Left renal cortex interstitium (tissue), 4 donors: ENCODE measurements at places on chromosomes 6 and 20. TPM values are rescaled to one million over a fixed set of nuclear protein-coding genes. Genes with fewer than 3 reads are reported as not detected.

- DNase-seq: no peak
Observed at GRCh38 chr6:111307275-111307858, 175.7 kb downstream of the REV3L start.

DNA sequence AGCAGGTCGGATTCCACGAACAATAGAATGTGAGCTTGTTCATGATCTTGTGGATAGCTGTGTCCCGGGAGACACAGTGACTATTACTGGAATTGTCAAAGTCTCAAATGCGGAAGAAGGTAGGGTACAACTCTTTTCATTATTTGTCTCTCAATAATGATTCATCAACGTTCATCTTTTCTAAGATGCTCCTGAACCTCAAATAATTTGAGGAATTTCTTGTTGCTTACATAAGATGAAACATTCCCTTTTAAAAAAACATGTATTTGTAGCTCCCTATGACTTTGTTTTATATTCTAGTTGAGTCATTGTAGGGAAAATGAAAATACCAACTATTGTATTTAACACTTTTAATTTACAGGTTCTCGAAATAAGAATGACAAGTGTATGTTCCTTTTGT, 17.0 kb downstream of the MCM8 start:
- DNase-seq: no peak

DNA sequence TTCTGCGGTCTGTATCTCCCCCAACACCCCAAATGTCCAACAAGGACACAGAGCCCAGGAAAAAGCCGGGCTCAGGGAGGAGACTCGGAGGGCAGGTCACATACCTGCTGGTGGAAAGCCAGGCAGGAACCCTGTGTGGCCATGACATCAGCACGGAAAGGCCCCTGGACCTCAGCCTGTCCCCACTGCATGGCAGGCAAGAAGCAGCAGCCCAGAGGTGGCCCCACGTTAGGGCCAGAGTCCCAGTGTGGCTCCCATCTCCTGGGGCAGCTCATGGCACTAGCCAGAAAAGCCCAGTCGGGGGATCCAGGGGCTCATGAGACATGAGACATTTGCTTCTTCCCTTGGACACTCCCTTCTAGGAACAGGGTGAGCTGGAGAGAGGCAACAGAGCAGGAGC, 258.7 kb downstream of the DLL1 start:
- DNase-seq: no peak

DNA sequence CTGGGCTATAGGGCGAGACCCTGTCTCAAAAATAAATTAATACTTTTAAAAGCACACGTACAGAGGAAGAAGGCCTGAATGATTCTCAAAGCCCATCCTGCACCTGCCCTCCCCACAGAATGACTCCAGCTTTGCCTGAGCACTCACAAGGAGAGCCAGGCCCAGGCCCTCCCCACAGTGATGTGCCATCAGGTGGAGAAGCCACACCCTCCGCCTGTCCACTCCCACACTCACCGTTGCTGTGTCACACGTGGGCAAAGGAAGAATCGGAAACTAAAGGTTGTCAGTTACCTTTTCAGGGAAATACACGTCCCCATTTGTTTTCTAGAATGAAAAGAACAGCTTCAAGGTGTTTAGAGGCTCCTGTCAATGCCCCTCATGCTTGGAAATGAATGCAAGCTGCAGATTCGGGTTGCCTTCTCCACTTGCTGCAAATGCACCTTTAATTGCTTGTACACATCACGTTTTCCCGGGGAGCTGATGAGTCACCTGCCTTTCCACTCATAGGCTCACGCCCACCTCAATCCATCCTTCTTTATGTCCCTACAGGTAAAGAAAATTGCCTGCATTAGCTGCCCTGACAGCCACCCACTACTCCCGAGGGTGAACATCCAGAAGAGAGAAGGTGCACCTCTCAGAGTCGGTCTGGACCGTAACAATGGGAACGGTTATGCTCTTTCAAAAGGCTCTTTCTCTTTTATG, 45.5 kb upstream of the AFDN start:
- DNase-seq: no peak

DNA sequence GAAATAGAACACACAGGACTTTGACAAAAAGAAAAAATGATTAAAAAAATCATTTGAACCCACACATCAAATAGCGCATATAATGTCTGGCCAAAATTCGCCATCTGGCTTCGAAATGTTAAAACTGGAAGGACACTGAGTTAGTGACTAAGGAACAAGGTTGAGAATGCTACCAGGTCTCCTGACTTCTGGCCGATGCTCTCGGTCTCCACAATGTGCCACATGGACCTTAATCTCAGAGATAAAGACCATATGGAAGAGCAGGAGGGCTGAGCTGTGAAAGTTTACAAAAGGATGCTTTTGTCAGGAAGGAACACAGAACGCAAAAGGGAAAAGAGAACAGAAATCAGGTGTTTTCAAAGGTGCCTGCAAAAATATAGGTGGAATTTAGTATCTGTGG, 54.7 kb downstream of the FAXC start:
- no peak for DNase-seq

- DNase-seq: no peak
Observed at GRCh38 chr20:46361811-46362210, 44.6 kb downstream of the ELMO2 start.

DNA sequence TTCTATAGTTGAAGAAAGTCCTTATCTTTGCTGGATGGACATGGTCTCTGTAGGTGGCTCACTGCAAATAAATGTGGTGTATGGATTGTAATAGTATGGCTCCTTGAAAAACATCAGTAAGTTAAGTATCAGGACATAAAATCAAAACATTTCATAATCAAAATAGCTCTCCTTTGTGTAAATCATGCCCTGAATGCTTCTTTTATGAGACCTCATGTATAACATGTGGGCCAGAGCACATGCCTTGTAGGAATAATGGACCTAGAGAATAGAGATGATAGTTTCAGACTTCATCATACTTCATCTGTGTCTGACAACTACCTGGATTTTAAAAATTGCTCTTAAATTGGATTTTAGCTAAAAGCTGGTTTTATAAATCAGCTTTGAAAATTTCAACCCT, 159.9 kb downstream of the ASCC3 start:
- DNase-seq: no peak

DNA sequence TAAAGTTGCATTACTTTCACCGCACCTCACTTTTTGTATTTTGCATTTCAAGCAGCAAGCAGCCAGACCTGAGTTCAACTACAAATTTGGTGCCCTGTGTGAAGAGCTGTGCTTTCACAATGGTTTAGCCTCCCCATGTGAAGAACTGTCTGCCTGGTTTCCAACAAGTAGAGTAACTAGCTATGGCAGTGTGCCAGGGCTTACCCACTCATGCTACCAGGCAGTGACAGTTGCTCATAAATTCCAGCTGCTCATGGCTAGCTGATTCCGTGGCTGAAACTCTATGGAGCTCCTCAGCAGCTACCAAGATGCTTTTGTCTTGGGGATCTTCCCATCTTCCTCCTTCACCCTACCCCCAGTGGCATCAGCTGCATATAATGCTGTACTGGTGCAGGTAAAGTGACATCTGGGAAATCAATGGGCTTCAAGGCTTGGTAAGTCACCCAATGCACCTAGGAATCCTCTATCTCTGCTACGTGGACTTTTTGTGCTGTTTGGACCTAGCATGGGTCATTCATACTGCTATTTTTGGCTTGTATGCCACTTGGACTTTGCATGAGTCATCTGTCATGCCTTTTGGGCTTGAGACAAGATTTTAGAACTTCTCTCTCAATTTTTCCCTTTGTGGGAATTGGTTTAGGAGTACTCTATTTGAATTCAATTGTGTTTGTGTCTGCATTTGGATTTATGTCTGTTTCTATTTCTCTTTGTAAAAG, 176.5 kb upstream of the GJE1 start:
- DNase-seq: no peak

DNA sequence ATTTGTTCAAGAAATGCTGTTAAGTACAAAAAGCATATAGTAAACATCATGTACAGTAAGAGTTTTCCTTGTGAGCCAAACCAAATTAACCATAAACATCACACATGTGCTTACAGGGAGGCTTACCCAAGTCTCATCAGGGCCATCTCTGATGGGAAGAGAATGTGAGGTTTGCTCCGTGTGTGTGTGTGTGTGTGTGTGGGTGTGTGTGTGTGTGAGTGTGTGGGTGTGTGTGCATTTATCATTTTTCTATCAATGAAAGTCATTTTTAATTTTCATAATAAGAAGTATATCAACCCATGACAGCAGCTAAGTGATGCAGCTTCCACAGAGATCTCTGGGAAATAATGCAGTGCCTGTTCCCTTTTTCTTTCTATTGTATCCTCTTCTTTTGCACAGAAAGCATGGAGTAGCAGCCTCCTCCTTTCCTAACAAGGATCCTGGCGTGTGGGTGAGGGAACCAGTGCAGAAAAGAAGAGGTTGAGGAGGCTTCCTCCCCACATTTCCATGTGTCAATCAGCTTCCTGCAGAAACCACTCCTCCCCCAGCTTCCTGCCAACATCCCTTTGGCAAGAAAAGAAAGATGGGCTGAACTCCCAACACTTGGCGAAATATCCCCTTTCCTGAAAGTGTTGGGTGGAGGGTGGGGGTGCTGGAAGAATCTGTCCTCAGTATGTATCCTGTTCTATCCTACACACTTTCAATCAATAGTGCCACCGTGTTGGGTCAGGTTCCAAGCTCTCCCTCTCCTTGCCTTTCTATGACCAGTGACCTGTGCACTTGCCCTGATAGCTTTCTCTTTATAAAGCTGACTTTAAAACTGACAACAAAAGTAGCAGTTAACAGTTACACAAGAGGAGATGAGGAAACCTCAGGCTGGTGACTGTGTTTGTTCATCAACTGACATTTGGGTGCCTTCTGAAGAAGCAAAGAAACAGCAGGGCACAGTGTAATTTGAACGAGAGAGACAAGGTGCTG, 251.8 kb upstream of the CITED2 start:
- no peak for DNase-seq

GRCh38 chr6:97151601-97152000, 131.4 kb downstream of the MMS22L start:
- DNase-seq: no peak

GRCh38 chr20:18654448-18654773, 66.6 kb downstream of the DTD1 start:
- DNase-seq: no peak

DNA sequence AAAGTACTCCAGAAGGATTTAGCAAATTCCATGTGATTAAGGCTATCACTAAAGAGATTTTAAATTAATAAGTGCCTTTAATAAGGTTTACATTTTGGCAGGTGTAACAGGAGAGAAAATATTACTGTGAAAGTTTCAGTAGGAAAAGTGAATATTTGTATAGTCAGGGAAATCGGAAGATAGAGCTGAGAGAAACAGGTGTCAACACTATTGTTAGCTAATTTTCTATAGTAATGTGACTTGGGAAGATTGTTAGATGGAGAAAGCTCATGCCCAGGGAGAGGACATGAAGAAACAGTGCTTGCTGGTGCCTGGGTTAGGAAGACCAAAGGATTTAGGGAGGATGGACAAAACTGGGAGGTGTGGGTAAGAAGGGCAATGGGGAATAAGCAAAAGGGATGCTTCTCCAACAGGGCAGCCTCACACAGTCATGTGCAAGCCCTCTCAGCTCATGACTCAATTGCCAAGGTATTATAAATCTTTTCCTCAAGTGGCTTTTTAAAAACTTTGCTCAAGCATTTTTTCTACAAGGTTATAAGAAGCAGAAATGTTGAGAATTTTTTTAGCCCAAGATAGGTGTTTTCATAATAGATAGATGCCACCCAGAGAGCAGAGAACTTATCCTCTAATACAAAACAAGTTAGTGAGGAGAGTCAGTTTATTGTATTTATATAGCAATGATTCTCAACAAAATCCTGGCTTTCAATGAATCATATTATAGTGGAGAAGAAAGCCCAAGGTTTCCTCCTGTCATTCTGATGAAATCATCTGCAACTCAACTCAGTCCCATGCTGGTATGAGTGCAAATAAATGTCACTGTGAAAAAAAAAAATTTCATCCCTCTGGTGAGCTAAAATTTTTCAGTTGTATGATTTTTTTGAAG, 325.2 kb upstream of the NT5E start:
- DNase-seq: no peak

DNA sequence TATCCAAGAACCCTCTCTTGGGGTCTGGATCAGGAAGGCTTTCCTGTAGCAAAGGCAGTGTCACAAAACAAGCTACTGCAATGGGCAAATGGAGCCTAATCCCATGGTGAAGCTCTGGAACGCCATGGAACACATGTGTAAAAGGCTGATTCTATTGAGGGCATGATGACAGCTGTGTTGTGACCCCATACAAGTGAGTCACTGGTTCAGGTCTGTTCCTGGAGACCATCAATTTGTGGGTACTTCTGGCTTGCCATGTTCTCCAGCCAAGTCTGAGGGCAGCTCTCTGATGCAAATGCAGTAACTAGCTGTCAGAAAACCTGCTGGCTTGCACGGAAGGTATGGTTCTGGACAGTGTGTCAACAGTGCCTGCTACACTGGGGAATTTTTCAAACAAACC, 33.3 kb upstream of the ECHDC1 start:
- no peak for DNase-seq

DNA sequence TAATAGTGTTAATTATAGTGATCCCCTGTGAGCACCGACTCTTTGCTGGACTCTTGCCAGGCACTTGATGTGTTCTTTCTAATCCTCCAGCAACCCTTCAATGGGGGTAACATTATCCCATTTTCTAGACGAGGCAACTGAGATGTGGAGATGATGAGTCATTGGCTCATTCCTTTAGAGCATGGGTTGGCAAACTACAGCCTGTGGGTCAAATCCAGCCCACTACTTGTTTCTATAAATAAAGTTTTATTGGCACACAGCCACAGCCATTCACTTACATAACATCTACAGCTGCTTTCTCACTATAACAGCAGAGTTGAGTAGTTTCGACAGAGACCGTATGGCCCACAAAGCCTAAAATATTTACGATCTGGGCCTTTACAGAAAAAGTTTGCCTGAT, 249.5 kb upstream of the KCNG1 start:
- DNase-seq: no peak

BNIP5 gene
- 0.09 TPM for polyA plus RNA-seq

TREM1 gene
- not detected for polyA plus RNA-seq
